SK-N-SH (cell line): ENCODE measurements at places on chromosomes 12 and 14. TPM values are rescaled to one million over a fixed set of nuclear protein-coding genes. Genes with fewer than 3 reads are reported as not detected.

- peak overlapping the region; percentile 93 for H3K27ac ChIP-seq
- H3K4me3 ChIP-seq: no peak overlapping the region; the same call in 1 of the 2 replicates
- H3K36me3 ChIP-seq: no peaks in the 10 kb centered on the region
- no peaks in the 10 kb centered on the region for H3K27me3 ChIP-seq
These were observed 6.4 kb downstream of the APOLD1 start for GRCh38 chr12:12791756-12792369.

- no peak overlapping the region for H3K27ac ChIP-seq
- H3K36me3 ChIP-seq: no peaks in the 10 kb centered on the region
- H3K27me3 ChIP-seq: no peaks in the 10 kb centered on the region
- peaks cover 13% of the 10 kb centered on the region; the same call in 1 of the 2 replicates for H3K4me1 ChIP-seq
- H3K4me3 ChIP-seq: no peak overlapping the region
These were observed 17.5 kb upstream of the FAR2 start for GRCh38 chr12:29131539-29131938.

APOF gene
- polyA plus RNA-seq: not detected in 2 replicates

KERA gene
- polyA plus RNA-seq: not detected in 2 replicates

CMTM5 gene
- polyA plus RNA-seq: 0.13 TPM in 1 of 2 replicates, not detected in the other

EID3 gene
- 0.75 and 0.92 TPM in 2 replicates for polyA plus RNA-seq

POU6F1 gene
- 1.9 TPM in 2 replicates for polyA plus RNA-seq

FERMT2 gene
- polyA plus RNA-seq: 40.1 and 54.5 TPM in 2 replicates

MSRB3 gene
- polyA plus RNA-seq: 24.3 and 32.1 TPM in 2 replicates

DNA sequence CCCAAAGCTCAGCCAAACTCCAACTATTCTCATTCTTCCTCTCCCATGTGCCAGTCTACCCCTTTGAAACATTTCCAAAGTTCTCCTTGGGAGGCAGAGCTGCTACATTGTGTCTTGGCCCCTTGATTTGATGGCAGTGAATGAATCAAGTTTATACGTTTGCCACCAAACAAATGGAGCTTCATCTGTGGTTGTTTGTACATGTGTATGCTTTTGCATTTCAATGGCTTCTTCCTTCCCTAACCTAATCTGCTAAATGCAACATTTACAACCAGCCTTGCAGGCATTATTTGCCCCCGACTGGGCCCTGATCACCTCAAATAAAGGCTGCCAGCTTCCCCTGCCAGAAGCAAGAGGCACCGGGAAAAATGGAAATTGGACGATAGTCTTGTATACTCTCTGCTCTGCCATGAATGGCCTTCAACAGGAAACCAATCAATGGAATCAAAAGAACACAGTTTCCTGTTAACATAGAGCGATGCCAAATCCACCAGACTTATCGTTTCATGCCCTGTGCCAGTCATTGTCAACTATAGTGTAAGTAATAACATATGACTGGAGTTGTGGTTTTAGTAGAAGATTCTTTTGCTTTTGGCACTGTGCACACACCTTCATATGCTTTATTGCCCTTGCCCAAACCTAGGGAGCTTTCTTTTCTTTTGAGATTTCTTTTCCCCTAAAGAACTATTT is 97.8 kb downstream of the TMEM30B start:
- H3K27me3 ChIP-seq: no peaks in the 10 kb centered on the region
- peaks cover 46% of the 10 kb centered on the region for H3K4me1 ChIP-seq
- no peak overlapping the region for H3K4me3 ChIP-seq
- no peak overlapping the region for H3K27ac ChIP-seq
- DNase-seq: no peak

- no peaks in the 10 kb centered on the region for H3K36me3 ChIP-seq
- H3K4me3 ChIP-seq: no peak overlapping the region
- H3K27me3 ChIP-seq: no peaks in the 10 kb centered on the region
- DNase-seq: no peak
- H3K4me1 ChIP-seq: no peaks in the 10 kb centered on the region
- H3K27ac ChIP-seq: peak overlapping the region; percentile 74; the same call in 1 of the 2 replicates
These were observed 864.2 kb upstream of the MGAT4C start for GRCh38 chr12:87120440-87120839.

DNA sequence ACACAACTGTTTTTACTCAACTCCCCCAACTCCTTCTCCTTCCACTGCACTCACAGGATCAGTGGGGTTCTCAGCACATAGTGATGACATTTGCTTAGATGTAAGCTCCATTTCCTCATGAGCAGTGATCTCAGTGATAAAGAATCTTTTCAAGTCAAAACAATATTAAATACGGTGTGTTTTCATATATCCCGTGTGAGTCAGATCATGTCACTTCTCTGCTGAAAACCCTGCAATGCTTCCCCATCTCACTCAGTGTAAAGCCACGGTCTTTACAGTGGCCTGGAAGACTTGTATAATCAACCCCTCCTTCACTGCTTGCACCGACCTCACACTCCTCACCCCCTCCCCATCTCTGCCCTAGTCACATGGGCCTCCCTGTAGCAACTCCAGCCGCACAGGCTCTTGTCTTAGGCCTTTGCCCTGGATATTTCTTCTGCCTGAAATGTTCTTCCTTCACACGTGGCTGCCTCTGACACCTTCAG is 149.7 kb upstream of the ARHGAP5 start:
- no peaks in the 10 kb centered on the region for H3K27me3 ChIP-seq
- no peaks in the 10 kb centered on the region for H3K36me3 ChIP-seq
- H3K4me1 ChIP-seq: no peaks in the 10 kb centered on the region

HHIPL1 gene
- 0.02 TPM in 2 replicates for polyA plus RNA-seq

DNA sequence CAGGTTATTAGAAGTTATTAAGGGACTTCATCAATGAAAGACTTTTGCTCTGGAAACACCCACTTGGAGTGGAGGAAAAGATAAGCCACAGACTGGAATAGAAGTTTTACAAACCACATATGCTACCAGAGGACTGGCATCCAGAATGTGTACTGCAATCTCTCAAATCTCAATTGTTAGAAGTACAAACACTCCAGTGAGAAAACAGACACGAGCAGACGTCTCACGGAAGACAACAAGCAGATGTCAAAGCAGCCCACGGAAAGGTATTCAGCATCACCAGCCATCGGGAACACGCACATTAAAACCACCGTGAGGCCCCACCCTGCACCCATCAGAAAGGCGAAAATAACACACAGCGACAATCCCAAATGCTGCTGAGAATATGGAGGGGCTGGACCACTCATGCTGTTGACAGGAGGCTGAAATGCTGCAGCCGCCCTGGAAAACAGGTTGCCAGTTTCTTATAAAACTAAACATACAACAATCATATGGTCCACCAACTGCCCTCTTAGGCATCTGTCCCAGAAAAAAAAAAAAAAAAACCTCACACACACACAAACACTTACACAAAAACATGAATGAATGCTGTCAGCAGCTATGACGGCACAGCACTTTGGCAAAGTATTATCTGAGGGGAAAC is 131.9 kb upstream of the SFSWAP start:
- H3K4me3 ChIP-seq: no peak overlapping the region
- no peaks in the 10 kb centered on the region for H3K27me3 ChIP-seq
- no peaks in the 10 kb centered on the region for H3K36me3 ChIP-seq
- H3K4me1 ChIP-seq: peaks cover 40% of the 10 kb centered on the region

DNA sequence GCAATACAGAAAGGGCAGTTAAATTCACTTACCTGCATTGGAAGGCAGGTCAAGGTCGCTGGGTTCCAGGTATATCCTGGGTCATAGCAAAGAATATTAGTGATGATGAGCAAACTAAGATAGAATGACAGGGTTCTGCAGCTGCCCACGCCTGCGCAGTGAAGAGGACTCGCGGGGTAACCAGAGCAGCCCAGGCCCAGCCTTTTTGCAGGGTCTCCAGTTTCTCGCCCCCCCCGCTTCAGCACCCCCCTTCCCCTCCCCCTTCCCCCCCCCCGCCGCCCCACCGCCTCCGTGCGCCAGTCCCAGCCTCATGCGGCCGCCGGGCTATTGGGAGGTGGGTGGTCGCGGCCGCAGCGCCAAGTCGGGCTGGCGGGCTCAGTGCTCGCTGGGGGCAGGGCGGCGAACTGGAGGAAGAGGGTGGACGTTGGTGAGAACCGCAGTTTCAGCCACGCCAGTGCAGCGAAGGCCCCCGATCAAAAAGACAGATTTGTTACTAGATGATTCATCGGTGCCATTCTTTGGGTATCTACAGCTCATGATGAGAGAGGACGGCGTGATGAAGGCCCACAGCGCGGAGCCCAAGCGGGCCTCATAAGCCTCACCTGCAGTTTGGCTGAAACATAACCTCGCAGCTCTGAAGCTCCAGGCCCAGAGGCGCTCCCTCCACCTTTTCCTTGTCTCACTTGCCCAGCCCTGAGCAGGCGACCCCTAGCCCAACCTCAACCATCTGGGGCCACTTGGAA is 20.2 kb downstream of the SLC2A3 start:
- H3K4me3 ChIP-seq: no peak overlapping the region
- H3K27ac ChIP-seq: no peak overlapping the region
- peak; percentile 9 for DNase-seq
- H3K36me3 ChIP-seq: no peaks in the 10 kb centered on the region

KCNC2 gene
- not detected in 2 replicates for polyA plus RNA-seq

- no peaks in the 10 kb centered on the region for H3K4me1 ChIP-seq
- H3K27ac ChIP-seq: no peak overlapping the region
- H3K27me3 ChIP-seq: no peaks in the 10 kb centered on the region
- H3K36me3 ChIP-seq: no peaks in the 10 kb centered on the region
- DNase-seq: no peak
These were observed 143.0 kb downstream of the RASSF9 start for GRCh38 chr12:85693093-85693665.

DNA sequence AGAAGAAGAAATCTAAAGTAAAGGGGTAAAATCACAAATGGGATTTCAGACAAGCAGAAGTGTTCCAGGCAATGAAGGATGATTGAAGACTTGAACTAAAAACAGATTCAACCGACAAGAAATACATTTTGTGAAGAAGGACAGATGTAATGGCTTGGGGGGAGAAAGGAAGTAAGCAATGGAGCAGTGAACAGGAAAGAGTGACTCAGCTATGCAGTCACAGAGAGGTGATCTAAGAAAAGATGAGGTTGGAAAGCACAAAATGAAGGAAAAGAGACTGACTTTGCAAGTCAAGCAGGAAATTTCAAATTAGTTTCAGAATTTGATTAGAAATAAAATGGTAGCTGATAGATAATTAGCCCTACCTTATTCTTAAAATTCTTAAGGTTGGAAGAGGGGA is 66.5 kb downstream of the PUS7L start:
- H3K27ac ChIP-seq: no peak overlapping the region
- no peak for DNase-seq
- H3K4me1 ChIP-seq: no peaks in the 10 kb centered on the region

DNA sequence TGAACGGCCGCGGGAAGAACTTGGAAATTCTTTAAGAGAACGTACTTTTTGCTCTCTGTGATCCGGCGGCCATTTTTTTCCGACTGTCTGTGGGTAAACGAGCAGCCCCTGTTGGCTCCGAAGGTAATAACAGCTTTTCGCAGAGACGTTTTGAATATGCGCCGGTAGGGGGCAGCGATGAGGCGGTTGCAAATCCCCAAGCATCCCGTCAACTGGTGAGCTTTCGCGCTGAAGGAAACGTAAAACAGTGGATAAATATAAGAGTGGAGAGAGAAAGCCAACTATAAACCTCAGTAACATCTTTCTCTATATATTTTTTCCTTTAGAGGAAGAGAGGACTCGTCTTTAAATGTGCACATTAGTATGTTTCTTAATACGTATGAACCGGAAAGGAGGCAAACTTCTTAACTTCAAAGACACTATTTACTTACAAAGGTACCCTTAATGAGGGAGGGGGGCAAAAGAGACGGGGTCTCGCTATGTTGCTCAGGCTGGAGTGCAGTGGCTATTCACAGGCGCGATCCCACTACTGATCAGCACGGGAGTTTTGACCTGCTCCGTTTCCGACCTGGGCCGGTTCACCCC is 9.6 kb upstream of the NEMF start:
- peaks cover 3% of the 10 kb centered on the region; the same call in 1 of the 2 replicates for H3K4me1 ChIP-seq
- DNase-seq: peak; percentile 58
- H3K36me3 ChIP-seq: no peaks in the 10 kb centered on the region

DNA sequence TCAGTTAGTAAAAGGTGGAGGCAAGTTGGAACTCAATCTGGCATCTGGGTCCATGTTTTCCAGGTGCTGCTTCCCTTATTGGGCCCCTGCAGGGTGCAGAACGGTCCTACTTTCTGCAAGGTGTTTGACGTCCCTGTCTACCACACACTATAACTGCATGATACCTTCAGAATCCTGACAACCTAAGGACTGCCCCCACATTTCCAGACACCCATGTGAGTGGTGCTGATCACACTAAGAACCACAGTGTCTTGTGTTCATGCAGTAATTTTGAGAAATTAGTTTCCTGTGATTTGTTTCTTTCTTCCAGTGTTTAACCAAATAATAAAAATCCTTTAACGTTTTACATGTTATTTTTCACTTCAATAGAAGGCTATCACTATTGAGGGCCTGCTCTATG is 121.1 kb upstream of the MDM1 start:
- no peaks in the 10 kb centered on the region for H3K36me3 ChIP-seq
- H3K27me3 ChIP-seq: no peaks in the 10 kb centered on the region
- DNase-seq: no peak
- H3K27ac ChIP-seq: no peak overlapping the region
- H3K4me1 ChIP-seq: peaks cover 27% of the 10 kb centered on the region; the same call in 1 of the 2 replicates

CCDC196 gene
- not detected in 2 replicates for polyA plus RNA-seq

DNA sequence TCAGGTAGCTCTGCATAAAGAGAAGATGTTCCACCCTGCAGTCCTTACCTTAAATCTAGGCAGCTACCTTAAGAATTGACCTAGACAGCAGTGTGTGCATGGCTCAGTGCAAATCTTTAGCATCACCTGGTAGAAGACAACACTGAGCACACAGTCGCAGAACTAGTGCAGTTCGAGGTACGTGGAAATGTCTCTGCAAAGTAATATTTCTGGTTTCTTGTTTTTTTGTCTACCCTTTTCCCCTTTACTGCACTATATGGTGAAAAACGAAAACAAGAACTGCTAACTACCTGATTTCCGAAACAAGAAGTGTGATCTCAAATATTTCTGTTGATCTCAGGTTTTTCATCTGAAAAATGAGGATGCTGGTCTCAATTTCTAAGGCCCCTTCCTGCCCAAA is 82.5 kb downstream of the ETV6 start:
- no peaks in the 10 kb centered on the region; the same call in 1 of the 2 replicates for H3K4me1 ChIP-seq
- no peaks in the 10 kb centered on the region for H3K27me3 ChIP-seq
- H3K27ac ChIP-seq: peak overlapping the region; percentile 28; the same call in 1 of the 2 replicates
- no peak overlapping the region for H3K4me3 ChIP-seq

TMEM30B gene
- 0.13 and 0.15 TPM in 2 replicates for polyA plus RNA-seq

DNA sequence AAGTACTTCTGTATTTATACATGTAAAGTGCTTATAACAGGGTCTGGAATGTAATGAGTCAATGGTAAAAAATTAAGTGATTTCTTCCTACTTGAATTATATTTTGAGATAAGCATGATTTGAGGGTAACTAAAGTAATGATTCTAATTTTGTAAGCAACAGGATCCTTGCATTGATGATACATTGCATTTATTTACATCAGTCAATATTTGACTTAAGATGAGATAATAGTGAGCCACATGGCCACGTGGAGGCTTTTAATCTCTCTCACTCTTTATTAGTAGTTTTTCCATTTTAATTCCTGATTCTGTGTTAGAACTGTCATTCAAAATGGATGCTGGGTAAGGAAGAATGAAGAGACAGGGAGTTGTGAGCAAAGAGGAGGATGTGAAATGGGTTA is 298.1 kb upstream of the PRICKLE1 start:
- no peak for DNase-seq
- no peak overlapping the region for H3K27ac ChIP-seq
- H3K27me3 ChIP-seq: no peaks in the 10 kb centered on the region
- no peak overlapping the region for H3K4me3 ChIP-seq
- H3K36me3 ChIP-seq: no peaks in the 10 kb centered on the region

- H3K36me3 ChIP-seq: peaks cover 10% of the 10 kb centered on the region
- H3K27ac ChIP-seq: peak overlapping the region; percentile 38
- no peak for DNase-seq
- no peak overlapping the region for H3K4me3 ChIP-seq
- no peaks in the 10 kb centered on the region for H3K27me3 ChIP-seq
- peaks cover 6% of the 10 kb centered on the region; the same call in 1 of the 2 replicates for H3K4me1 ChIP-seq
These were observed 46.5 kb downstream of the BTBD7 start for GRCh38 chr14:93286212-93286890.

IL26 gene
- polyA plus RNA-seq: not detected in 2 replicates
